ENCODE measurements at places on chromosomes 1 and 21. TPM values are rescaled to one million over a fixed set of nuclear protein-coding genes. Genes with fewer than 3 reads are reported as not detected.

Gene LCE1C
- not detected for total RNA-seq

Gene BCL2L15
- 0.13 TPM for total RNA-seq

Gene S100B
- 4.9 TPM for total RNA-seq

DNA sequence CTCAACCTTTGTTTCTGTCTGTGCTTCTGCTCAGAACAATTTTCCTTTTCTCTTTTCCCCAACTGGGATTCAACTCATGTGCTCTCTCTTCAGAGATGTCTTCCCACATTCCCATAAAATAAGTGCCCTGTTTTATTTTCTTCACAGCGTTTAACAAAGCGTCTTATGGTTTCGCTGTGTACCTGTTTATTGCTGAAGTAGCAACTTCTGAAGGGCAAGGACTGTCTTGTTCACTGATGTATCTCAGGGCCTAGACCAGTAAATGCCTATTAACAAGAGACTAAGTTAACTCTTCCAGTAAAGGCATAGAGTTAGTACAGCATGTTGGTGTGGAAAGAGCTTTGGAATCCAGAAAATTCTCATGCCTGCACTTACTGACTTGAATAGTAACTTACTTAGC, 42.9 kb upstream of the MPZL1 start:
- no peak for DNase-seq
- no peaks in the 10 kb centered on the region for H3K4me1 ChIP-seq
- H3K4me3 ChIP-seq = no peak overlapping the region

DNA sequence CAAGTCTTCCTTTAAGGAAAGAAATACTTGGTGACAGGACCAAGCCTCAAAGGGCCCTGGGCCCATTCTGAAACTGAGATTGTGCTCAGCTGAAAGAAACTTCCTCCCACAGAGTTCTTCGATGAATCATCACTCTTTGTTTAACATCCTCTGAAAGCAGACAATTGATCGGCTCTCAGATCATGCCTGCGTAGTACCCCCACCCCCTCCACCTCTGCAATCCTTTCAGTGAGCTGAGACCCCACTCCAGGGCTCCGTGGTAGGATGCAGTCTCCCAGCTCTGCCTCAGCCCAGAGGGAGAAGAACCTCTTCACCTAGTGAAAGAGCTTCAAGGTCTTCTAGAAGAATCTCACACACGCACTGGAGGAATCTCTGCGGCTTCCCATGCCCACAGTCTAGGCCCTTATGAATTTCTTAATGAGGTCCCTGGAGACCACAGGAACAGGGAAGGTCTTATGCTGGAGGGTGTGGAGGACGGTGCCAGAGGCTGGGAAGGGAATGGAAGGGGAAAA, 104.9 kb upstream of the SOD1 start:
- no peak overlapping the region for H3K4me3 ChIP-seq
- DNase-seq = no peak
- no peaks in the 10 kb centered on the region for H3K4me1 ChIP-seq
- H3K36me3 ChIP-seq = no peaks in the 10 kb centered on the region

Gene SPATA45
- total RNA-seq = not detected

- H3K36me3 ChIP-seq = no peaks in the 10 kb centered on the region
- no peaks in the 10 kb centered on the region for H3K27me3 ChIP-seq
- no peak overlapping the region for H3K4me3 ChIP-seq
- DNase-seq = no peak
- H3K4me1 ChIP-seq = no peaks in the 10 kb centered on the region
Observed at GRCh38 chr1:118294875-118295642, 110.0 kb upstream of the SPAG17 start.

Gene HMGCS2
- total RNA-seq = not detected

DNA sequence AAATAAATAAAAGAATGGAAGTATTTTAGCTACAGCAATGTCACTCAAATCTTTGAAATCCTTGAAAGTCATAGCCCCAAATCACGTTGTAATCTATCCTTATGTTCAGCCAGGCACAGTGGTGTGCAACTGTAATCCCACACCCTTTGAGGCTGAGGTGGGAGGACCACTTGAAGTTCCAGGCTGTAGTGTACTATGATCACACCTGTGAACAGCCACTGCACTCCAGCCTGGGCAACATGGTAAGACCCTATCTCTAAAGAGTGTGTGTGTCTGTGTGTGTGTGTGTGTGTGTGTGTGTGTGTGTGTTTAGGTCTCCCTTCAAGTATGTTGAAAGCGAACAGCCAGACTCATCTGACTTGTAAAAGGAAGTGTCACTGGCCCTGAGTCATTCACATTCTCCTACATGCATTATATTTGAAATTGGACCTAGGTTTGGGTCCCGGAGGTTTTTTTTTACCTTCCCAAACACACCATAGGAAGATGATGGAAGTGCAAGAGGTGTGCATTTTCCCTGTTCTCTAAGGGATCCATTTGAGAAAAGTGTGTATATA, 50.1 kb downstream of the ZNF281 start:
- no peaks in the 10 kb centered on the region for H3K4me1 ChIP-seq
- no peaks in the 10 kb centered on the region for H3K36me3 ChIP-seq
- no peak overlapping the region for H3K4me3 ChIP-seq
- no peak for DNase-seq

GRCh38 chr21:24716281-24716918, 890.9 kb downstream of the MRPL39 start:
- no peaks in the 10 kb centered on the region for H3K27me3 ChIP-seq
- H3K27ac ChIP-seq = peak overlapping the region; percentile 45
- H3K4me1 ChIP-seq = peaks cover 16% of the 10 kb centered on the region
- H3K4me3 ChIP-seq = no peak overlapping the region

DNA sequence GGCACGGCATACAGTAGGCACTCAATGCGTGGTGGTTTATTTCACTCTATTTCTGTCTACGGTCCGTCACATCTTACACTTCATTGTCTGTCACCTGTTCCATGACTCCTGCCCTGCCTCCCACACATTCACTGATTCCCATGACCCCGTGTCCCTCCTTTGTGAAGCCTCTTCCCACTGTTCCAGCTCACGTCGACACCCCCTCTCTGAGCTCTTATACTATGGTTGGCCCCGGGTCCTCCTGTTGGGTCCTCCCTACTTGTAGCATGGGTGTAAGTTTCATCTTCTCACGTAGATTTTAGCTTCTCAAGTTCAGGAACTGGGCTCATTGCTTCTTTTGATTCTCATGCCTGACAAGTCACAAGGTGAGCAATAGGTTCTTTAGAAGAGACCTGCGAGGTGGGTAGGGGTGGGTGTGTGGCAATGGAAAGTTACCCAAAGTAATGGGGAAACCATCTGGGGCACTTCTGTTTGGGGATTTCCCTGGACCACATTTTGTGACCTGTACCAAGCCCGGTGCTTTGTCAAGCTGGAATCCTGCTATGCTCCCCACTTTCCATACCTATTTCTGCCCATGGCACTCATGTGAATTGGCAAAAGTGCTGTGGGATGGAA, 22.1 kb upstream of the IL10 start:
- no peak overlapping the region for H3K4me3 ChIP-seq
- H3K27ac ChIP-seq = no peak overlapping the region
- no peaks in the 10 kb centered on the region for H3K27me3 ChIP-seq
- no peak for DNase-seq
- H3K36me3 ChIP-seq = no peaks in the 10 kb centered on the region

- H3K27me3 ChIP-seq = no peaks in the 10 kb centered on the region
- no peak overlapping the region for H3K4me3 ChIP-seq
- no peaks in the 10 kb centered on the region for H3K36me3 ChIP-seq
- DNase-seq = no peak
- H3K27ac ChIP-seq = no peak overlapping the region
Observed at GRCh38 chr1:158067662-158068061, 74.2 kb downstream of the KIRREL1 start.

DNA sequence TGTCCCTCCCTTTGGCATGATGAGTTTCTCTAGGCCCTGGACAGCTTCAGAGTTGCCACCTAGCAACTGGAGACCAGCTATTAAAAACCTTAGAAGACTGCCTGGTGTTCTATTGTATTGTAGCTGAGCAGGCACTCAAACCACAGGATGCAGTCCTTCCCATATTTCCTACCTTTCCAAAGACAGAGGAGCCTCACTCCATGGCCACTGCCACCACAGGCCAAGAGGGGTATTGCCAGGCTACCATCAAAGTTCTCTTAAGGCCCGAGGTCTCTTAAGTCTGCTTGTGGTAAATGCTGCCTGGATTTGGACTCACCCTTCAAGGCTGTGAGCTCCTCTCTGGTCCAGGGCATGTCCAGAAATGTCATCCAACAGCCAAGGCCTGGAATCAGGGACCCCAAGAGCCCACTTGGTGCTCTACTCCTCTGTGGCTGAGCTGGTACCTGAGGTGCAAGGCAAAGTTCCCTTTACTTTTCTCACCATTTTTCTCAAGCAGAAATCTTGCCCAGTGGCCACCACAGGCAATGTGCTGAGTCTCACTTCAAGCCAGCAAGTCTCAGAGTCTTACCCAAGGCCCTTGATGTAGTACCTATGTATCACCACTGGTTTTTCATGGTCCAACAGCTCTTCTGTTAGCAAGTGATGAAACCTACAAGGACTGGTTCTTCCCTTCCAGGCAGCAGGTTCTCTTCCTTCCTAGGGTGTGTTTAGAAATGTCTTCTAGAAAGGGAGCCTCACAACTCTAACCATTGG, 269.4 kb downstream of the AMY1C start:
- H3K4me1 ChIP-seq = no peaks in the 10 kb centered on the region
- no peak overlapping the region for H3K27ac ChIP-seq
- H3K36me3 ChIP-seq = no peaks in the 10 kb centered on the region
- DNase-seq = no peak

Gene OR2L8
- not detected for total RNA-seq

Gene HNRNPR
- 107 TPM for total RNA-seq

- DNase-seq = no peak
- no peak overlapping the region for H3K27ac ChIP-seq
- H3K36me3 ChIP-seq = no peaks in the 10 kb centered on the region
- H3K27me3 ChIP-seq = no peaks in the 10 kb centered on the region
- H3K4me3 ChIP-seq = no peak overlapping the region
Observed at GRCh38 chr21:14895792-14896191, 169.0 kb downstream of the NRIP1 start.

Gene ELAPOR1
- 7.0 TPM for total RNA-seq

All from thyroid gland (tissue), 4 donors.